ENCODE measurements at places on chromosomes 13 and 19.

- no peak for DNase-seq
Observed at GRCh38 chr19:7942981-7943443, 454 bp downstream of the TIMM44 start.

DNA sequence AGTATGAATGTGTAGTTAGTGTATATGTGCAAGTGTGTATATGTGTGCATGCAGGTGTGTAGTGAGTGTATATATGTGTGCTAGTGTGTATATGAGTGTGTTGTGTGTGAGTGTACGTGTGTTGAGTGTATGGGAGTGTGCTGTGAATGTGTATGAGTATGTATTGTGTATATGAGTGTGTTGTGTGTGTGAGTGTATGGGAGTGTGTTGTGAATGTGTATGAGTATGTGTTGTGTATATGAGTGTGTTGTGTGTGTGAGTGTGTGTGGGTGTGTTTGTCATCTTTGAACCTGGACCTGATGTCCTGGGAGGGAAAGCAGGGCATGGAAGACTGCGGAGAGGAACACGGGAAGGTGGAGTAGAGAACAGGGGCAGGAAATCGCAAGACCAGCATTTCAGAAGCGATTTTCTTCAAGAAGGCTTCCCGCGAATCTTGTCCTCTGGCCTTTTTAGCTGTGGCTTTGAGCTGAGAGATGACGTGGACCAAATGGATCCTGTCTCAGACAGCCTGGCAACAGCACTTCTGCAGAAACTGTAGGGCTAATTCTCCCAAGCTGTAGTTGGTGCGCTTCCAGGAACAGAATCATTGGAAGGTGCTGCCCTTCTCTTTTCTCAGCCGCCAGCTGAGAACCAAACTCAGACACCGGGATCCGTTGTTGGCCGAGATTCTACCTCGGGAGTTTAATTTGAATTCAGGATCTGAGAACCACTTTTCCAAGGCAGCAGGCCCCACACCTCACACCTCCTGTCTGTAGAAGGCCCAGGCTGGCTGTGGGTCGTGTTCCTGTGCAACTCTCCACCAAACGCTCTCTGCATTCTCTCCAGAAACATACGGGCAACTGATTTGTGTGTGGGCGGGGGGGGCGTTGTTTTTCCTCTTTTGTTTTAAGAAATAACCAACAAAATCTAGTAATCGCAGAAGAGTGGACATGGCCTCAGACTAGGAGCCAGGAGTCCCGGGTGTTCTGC lies 94.7 kb upstream of the RAP2A start:
- DNase-seq: no peak

GRCh38 chr19:56088497-56089215 lies 32.4 kb downstream of the ZNF787 start:
- no peak for DNase-seq

DNA sequence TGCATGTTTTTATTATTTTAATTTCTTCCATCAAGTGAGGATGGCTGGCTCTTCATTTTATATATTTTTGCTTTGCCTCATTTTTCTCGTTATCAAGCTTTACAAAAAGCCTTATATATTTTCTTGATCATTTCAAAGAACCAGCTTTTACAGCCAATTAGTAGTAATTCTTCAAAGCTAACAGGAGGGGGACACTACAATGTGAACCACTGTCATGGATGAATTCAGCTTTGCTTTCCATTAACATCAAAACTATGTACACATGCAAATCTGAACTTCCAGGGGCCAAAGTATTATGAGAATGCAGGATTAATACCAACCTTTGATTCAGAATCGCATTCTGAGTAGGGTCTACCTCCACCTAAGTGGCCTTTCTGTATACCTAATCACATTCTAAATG lies 11.1 kb downstream of the UQCRFS1 start:
- DNase-seq: no peak

DNA sequence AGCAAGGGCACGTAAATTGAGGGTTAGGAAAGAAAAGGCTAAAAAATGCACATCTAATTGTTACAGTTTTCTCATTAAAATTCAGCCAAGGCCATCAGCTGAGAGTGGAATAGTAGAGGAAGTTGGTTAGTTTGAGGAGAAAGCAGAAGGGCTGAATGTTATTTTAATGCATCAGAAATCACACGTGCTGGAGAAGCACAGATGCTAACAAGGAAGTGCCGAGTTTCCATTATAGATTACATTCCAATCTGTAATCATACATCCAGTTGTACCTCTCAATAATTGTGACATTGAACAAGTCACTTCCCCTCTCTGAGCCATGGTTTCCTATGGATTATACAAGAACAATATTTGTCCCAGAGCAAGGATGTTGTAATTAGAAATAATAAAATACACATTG lies 25.1 kb downstream of the FPR3 start:
- DNase-seq: no peak

- no peak for DNase-seq
Observed at GRCh38 chr13:40153516-40153915, 498.1 kb downstream of the COG6 start.

GRCh38 chr19:5943623-5944022 lies 29.6 kb downstream of the CAPS start:
- no peak for DNase-seq

- DNase-seq: no peak
Observed at GRCh38 chr13:71481046-71481445, 386.0 kb downstream of the DACH1 start.

- no peak for DNase-seq
Observed at GRCh38 chr13:102128216-102128810, 273.5 kb downstream of the FGF14 start.

- DNase-seq: no peak
Observed at GRCh38 chr13:106151056-106151699, 384.3 kb downstream of the EFNB2 start.

GRCh38 chr19:41932720-41933332 lies 4.6 kb upstream of the ERFL start:
- no peak for DNase-seq

DNA sequence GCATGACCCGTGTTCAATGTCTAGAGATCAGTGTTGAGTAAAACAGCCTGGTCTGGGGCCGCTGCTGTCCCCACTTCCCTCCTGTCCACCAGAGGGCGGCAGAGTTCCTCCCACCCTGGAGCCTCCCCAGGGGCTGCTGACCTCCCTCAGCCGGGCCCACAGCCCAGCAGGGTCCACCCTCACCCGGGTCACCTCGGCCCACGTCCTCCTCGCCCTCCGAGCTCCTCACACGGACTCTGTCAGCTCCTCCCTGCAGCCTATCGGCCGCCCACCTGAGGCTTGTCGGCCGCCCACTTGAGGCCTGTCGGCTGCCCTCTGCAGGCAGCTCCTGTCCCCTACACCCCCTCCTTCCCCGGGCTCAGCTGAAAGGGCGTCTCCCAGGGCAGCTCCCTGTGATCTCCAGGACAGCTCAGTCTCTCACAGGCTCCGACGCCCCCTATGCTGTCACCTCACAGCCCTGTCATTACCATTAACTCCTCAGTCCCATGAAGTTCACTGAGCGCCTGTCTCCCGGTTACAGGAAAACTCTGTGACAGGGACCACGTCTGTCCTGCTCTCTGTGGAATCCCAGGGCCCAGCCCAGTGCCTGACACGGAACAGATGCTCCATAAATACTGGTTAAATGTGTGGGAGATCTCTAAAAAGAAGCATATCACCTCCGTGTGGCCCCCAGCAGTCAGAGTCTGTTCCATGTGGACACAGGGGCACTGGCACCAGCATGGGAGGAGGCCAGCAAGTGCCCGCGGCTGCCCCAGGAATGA lies 1.5 kb upstream of the CEACAM5 start:
- peak; percentile 56 for DNase-seq

GRCh38 chr19:1076951-1077350 lies 10.0 kb downstream of the ARHGAP45 start:
- DNase-seq: peak; percentile 93

GRCh38 chr19:38763795-38764220 lies 9.5 kb downstream of the LGALS7 start:
- no peak for DNase-seq

GRCh38 chr19:43638214-43638994 lies 1.2 kb downstream of the CADM4 start:
- DNase-seq: no peak

DNA sequence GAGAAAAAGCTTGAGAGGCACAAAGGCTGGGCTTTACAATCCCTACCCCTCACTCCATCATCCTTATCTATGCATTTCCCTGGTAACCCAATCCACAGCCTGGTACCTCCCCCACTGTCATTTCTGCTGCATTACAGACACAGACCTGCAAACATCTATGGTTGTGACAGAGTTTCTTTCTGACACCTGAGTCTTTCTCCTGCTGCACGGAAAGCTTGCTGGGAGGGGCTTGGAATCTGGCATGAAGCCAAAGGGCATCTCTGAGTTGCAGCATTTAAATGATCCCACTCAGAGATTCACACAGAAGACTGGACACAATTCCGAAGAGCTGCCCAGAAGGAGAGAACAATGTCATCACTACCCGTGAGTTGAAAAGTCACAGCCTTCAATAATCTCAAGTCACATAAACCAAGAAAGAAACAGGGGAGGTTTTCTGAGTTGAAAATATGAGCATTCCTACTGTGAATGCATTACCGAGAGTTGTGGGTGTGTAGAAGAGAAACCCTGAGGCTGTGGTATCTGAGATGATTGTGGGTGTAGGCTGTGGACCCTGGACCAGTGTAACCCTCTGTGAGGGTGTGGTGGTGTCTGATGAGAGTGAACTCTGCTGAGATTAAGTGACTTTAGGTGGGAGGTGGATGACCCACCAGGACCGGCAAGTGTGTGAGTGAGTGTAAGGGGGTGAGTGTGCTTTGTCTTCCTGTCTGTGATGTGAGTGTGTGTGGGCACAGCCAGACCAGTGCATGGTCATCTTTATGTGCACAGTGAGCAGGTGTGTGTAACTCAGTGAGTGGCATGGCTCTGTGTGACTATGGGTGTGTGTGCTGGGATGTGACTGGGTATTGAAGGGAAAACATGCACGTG lies at the start of gene LGALS14:
TSS of gene LGALS14 (plus strand) at position 301 of the 864 bp plus-strand sequence. CDS start at position 349, 48 bp downstream.
- no peak for DNase-seq

DNA sequence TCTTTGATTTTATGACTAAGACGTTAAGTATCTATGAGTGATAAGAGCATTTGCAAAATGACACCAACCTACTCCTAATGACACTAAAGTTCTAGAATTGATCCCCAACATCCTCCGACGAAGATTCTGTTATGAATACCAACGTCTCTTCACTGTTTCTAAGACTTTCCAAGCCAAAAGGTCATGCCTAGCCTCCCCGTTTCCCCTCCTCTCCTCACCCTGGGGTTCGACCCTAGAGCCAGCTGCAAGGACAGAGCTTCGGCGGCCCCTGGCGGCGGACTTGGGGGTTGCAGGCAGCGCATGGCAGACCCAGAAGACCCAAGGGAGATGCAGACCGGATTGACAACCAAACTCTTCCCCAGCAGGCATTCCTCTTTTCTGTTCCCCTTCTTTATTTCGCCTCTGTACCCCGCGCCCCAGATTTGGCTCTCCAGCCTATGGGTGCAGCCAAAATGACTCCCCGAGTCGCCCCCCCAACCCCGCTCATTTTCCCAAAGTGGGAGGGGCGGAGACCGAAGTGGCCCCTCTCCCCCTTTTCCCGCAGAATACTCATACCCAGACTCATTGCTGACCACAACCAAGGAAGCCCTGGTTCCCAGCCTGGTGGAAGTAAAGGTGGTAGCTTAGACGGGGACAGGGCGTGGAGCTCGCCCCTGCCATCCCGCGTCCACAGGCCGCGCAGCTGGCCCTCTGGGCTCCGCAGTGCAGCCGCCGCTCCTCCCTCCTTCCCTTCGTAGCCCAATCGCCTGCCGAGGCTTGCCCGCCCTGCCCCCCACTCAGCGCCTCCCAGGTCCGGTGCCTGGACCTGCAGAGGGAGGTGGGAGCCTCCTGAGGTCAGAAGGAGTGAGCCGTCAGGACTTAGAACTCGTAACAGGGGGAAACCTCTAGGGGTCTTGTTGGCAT lies 4.1 kb upstream of the EML2 start:
- DNase-seq: peak; percentile 89

DNA sequence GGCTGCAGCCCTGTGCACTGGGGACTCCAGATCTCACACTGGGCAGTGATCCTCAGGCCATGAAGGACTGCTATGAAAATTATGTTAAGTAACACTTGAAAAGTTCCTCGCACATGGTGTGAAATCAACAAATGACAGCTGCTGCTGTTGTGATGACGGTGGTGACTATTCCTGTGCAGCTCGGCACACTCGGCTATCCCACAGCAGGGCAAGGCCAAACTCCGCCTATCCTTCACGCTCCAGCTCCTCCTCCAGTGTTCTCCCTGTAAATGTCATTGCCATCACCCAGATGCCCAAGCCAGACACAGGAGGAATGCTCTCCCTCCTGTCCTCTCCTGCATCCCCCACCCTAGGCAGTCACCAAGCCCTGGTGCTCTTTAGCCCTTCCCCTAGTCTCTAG lies 31.3 kb downstream of the GRIK5 start:
- DNase-seq: no peak

- no peak for DNase-seq
Observed at GRCh38 chr13:41917641-41918040, 43.3 kb downstream of the VWA8 start.

DNA sequence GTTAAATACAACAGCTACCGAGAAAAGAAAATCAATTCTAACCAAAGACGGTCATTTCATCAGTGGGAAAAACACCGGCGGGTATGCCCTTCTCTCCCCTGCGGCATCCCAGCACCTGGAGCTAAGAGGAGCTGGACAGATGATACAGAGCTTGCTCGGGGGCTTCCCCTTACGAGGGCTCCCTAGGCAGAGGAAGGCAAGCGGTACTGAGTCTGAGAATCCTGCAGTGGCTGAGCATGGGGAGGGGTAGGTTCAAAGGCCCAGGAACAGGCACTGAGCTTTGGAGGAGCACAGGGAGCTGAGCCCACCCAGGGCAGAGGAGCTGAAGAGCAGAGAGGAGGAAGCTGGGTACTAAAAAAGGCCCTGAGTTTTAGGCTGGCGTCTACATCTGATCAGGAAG lies 12.7 kb downstream of the STK24 start:
- no peak for DNase-seq

GRCh38 chr13:35474496-35475211 lies 1.8 kb downstream of the MAB21L1 start:
- no peak for DNase-seq
